ENCODE measurements at places on chromosomes 12 and 14. TPM values are rescaled to one million over a fixed set of nuclear protein-coding genes. Genes with fewer than 3 reads are reported as not detected.
A peak's percentile ranks its signal among the peaks of the same experiment; 100 is the strongest.

The CHD8 gene
- polyA plus RNA-seq = 32.1 TPM

The PGF gene
- 0.39 TPM for polyA plus RNA-seq

The MMP14 gene
- polyA plus RNA-seq = 375 TPM

The KIF5A gene
- polyA plus RNA-seq = 0.09 TPM

DNA sequence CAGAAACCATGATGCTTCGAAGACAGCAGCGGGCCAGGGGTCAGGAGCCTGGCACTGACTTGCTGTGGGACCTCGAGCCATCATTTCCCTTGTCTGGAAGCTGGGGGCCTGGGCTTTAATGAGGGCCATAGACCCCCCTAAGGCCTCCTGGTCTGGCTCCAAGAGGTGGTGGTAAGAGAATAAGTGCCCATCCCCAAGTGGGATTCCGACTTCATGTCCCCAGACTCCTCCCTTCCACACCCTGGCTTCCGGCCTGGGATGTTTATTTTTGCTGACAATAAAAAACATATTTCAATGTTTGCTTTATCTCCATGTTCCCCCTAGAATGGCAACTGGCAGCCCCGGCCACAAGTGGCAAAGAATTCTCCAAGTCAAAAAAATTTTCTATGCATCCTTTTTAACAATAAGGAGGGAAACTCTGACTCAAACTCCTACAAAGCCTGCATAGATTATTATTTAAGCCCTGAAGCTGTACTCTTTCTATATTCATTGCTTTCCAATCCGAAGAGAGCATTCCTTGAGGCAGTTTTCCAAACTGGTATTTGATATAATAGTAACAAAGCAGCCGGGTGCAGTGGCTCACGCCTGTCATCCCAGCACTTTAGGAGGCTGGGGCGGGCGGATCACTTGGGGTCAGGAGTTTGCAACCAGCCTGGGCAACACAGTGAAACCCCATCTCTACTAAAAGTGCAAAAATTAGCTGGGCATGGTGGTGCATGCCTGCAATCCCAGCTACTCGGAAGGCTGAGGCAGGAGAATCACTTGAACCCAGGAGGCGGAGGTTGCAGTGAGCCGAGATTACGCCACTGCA is 84.0 kb downstream of the ITPK1 start:
- H3K27me3 ChIP-seq = peaks cover 3% of the 10 kb centered on the region
- no peak for DNase-seq
- peaks cover 16% of the 10 kb centered on the region for H3K4me1 ChIP-seq
- no peaks in the 10 kb centered on the region for H3K36me3 ChIP-seq
- H3K27ac ChIP-seq = no peak overlapping the region
- H3K4me3 ChIP-seq = no peak overlapping the region

GRCh38 chr12:40946612-40947194 is 241.4 kb upstream of the PDZRN4 start:
- no peaks in the 10 kb centered on the region for H3K36me3 ChIP-seq
- no peaks in the 10 kb centered on the region for H3K4me1 ChIP-seq
- no peak overlapping the region for H3K27ac ChIP-seq
- DNase-seq = peak; percentile 42
- H3K4me3 ChIP-seq = no peak overlapping the region

DNA sequence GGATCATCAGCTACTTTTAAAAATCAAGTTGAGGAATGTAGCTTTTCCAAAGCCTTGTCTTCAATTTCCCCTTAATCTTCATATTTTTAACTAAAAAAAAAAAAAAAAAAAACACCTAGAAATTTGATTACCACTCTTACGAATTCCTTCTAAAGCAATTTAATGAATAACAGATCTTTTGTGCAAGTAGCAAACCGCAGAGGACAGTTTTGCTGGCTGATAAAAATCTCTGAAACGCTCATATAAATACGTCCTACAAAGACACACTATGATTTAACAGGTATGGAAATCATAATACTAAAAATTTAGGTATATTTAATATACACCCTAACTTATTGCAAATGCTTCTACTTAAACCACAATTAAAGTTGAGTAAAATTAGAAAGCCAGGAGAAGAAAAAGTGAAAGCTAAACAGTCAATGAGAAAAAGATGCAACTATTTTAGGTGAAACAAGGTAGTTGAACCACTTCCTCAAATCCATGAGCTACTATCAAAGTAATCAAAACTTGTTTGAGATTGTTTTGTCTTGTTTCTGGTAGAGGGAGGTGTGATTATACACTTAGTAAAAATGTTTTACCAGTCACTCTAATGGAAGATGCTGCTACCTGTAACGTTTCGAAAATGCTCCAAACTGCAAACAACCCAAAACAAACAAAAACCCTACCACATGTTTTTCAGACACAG is 2.2 kb downstream of the PAWR start:
- H3K27ac ChIP-seq = no peak overlapping the region
- H3K4me3 ChIP-seq = peak overlapping the region; percentile 96
- no peak for DNase-seq
- H3K4me1 ChIP-seq = peaks cover 12% of the 10 kb centered on the region

- H3K36me3 ChIP-seq = no peaks in the 10 kb centered on the region
- no peaks in the 10 kb centered on the region for H3K4me1 ChIP-seq
- no peak overlapping the region for H3K4me3 ChIP-seq
- no peak overlapping the region for H3K27ac ChIP-seq
- H3K27me3 ChIP-seq = no peaks in the 10 kb centered on the region
- peak; percentile 82 for DNase-seq
These were observed 24.4 kb upstream of the PTPRB start for GRCh38 chr12:70661466-70662161.

DNA sequence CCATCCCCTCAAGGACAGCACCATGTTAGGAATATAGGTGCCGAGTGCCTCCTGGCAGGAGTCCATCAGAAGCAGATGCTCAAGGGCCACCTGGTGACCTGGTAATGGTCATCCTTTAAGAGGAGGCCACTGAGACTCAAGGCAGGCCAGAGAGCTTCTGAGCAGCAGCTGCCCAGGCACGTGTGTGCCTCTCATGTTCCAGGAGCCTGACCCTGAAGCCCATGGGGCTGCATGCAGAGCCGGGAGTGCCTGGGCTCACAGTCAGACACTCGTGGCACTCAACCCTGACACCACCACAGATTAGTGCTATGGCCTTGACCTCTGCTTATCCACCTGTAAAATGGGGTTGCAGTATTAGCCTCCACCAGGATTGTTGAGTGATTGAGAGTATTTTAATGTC is 45.6 kb downstream of the C14orf132 start:
- H3K36me3 ChIP-seq = peaks cover 30% of the 10 kb centered on the region
- H3K27me3 ChIP-seq = no peaks in the 10 kb centered on the region
- DNase-seq = no peak
- no peak overlapping the region for H3K4me3 ChIP-seq
- peaks cover 7% of the 10 kb centered on the region for H3K4me1 ChIP-seq

- peaks cover 21% of the 10 kb centered on the region for H3K36me3 ChIP-seq
- peaks cover 14% of the 10 kb centered on the region for H3K4me1 ChIP-seq
- H3K4me3 ChIP-seq = no peak overlapping the region
- no peak overlapping the region for H3K27ac ChIP-seq
- no peaks in the 10 kb centered on the region for H3K27me3 ChIP-seq
These were observed 12.1 kb upstream of the ALDH2 start for GRCh38 chr12:111754671-111755070.

GRCh38 chr14:89476354-89476896 is 59.4 kb upstream of the FOXN3 start:
- H3K36me3 ChIP-seq = no peaks in the 10 kb centered on the region
- DNase-seq = no peak
- peaks cover 2% of the 10 kb centered on the region for H3K4me1 ChIP-seq

GRCh38 chr14:105069871-105070759 is 4.9 kb upstream of the GPR132 start:
- no peak overlapping the region for H3K27ac ChIP-seq
- no peaks in the 10 kb centered on the region for H3K36me3 ChIP-seq
- H3K4me3 ChIP-seq = no peak overlapping the region

DNA sequence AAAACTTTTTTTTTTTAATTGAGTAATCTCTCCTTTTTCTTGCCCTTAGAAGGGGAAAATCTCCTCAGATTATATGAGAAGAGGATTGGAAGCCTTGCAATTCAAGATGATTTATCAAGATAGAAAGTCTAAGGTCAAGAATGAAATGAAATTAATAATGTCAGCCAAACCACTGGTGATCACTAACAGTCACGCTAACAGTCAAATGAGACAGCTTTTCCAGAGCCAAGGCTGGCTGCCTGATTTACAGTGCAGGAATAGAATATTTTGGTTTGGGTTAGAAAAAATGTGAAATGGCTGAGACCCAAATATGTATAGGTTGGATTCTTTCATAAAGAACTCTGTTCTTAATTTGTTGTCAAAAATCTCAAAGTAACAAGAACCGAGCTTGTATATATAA is 204.3 kb downstream of the PPM1H start:
- no peaks in the 10 kb centered on the region for H3K27me3 ChIP-seq
- peak; percentile 67 for DNase-seq
- peaks cover 16% of the 10 kb centered on the region for H3K4me1 ChIP-seq
- H3K4me3 ChIP-seq = no peak overlapping the region

- peak overlapping the region; percentile 0 for H3K27ac ChIP-seq
- no peaks in the 10 kb centered on the region for H3K27me3 ChIP-seq
- peaks cover 3% of the 10 kb centered on the region for H3K36me3 ChIP-seq
- DNase-seq = peak; percentile 61
These were observed 11.9 kb downstream of the AEBP2 start for GRCh38 chr12:19451196-19451595.

DNA sequence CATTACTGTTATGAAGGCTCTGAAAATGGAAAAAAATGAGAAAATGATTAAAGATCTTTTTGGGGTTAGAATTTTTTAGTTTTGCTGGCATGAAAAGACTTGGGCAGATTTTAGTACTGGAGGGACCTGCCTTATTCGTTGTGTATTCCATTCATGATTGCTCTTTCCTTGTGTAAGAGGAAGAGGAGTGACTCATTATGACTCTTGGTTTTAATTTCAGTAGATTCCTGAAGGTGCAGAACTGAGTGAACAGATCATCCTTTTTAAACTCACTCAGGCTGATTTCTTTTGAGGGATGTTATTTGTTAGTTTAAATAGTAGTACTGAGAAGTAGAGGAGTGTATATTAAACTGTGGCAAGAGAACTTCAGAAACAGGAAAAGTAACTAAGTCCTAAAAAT is 41.6 kb downstream of the AKAP6 start:
- peaks cover 18% of the 10 kb centered on the region for H3K4me1 ChIP-seq
- H3K27ac ChIP-seq = no peak overlapping the region
- H3K27me3 ChIP-seq = no peaks in the 10 kb centered on the region
- DNase-seq = peak; percentile 89

GRCh38 chr12:48151103-48151771 is 6.1 kb downstream of the ASB8 start:
- H3K27ac ChIP-seq = no peak overlapping the region
- peaks cover 32% of the 10 kb centered on the region for H3K36me3 ChIP-seq
- H3K4me1 ChIP-seq = no peaks in the 10 kb centered on the region

DNA sequence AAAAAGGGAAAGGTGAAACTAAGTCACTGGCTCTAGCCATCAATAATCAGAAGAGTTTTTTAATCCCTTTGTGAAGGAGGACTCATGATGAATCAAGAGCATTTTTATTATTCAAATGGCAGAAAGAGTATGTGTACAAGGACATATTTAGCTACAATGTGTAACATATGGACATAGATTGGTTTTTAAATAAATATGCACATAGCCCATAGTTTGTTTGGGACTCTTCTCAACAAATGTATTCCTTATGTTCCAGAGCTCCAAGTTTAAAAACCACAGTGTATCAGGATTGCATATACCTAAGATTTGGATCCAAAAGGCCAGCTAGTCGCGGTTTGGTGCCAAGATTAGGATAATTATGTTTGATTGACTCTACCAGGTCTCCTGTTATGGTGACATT is 104.2 kb downstream of the C12orf50 start:
- no peak overlapping the region for H3K4me3 ChIP-seq
- no peak overlapping the region for H3K27ac ChIP-seq
- no peaks in the 10 kb centered on the region for H3K36me3 ChIP-seq
- H3K27me3 ChIP-seq = no peaks in the 10 kb centered on the region
- DNase-seq = no peak

DNA sequence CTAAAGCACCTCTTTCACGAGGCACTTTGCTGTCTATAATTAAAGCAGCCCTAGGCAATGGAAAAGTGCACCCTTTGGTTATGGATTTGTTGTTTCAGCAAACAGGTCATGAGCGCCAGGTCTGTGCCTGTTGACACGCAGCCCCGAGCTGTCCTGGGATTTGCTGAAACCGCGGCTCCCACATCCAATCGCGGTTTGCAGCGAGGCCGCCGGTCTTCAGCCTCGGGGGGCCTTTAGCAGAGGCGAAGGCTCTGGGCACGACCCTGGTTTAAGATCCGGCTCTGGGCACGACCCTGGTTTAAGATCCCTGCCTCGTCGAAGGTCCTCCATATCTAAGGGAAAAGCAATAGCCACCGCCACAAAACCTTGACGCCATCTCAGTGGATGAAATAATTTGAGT is 79.2 kb downstream of the GLT1D1 start:
- no peaks in the 10 kb centered on the region for H3K36me3 ChIP-seq
- no peak overlapping the region for H3K27ac ChIP-seq
- no peak overlapping the region for H3K4me3 ChIP-seq
- no peaks in the 10 kb centered on the region for H3K4me1 ChIP-seq

DNA sequence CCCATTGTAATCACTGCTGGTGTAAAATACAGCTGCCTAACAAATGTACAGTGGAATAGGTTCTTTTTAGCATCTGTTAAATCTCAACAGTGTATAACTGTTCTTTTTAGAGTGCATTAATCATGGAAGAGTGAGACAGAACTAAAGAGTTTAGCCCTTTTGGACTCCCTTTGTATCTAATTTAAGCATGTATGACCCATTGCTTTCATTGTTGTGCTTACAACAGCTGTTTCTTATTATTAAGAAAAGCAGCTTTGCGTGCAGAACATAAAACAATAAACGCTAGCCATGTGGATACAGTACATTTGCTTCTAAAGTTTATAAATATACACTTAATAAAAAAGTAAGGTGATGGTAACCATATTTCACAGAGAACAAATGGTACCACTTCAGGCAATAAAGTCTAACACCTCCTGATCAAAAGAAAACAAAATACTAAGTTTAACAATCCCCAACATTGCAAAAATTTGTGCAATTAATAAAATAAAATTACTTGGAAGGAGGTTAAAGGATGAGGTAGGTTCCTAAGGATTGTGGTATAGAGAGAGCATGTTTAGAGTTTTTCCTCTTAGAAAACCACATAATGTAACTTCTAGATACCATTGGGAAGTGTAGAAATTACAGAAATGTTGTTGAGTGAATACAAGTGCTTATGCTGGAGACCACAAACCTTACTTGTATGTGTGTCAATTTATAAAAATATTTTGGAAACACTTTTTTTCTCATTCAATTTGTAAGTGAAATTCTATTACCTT is 448.7 kb downstream of the SLC6A15 start:
- H3K4me3 ChIP-seq = no peak overlapping the region
- DNase-seq = peak; percentile 53
- no peak overlapping the region for H3K27ac ChIP-seq
- H3K36me3 ChIP-seq = no peaks in the 10 kb centered on the region

DNA sequence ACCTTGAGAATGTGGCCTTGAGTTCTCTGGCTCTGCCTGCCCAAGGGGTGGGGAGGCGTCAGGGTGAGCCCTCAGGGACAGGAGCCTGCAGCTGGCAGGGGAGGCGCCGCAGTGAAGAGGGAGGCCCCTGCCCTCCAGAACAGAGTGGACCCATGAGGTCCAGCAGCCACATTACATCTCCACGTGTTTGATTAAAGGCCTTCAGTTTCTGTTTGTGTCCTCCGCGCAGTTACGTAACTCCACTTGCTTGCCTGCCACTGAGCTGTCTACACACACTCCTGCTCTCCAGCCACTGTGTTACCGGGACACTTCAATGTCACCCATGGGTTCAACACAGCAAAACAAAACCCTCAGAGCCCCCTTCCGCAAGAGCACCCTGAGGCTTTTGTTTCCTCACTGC is 70.4 kb downstream of the CHGA start:
- H3K36me3 ChIP-seq = no peaks in the 10 kb centered on the region
- no peaks in the 10 kb centered on the region for H3K27me3 ChIP-seq
- no peak overlapping the region for H3K4me3 ChIP-seq

- H3K27ac ChIP-seq = no peak overlapping the region
- no peak overlapping the region for H3K4me3 ChIP-seq
- DNase-seq = no peak
- peaks cover 2% of the 10 kb centered on the region for H3K27me3 ChIP-seq
These were observed 283.3 kb downstream of the ATP23 start for GRCh38 chr12:58224536-58225105.
